ENCODE measurements at places on chromosomes 13 and 19. TPM values are rescaled to one million over a fixed set of nuclear protein-coding genes. Genes with fewer than 3 reads are reported as not detected.

Gene TMEM91
- 10.0 TPM for total RNA-seq

Gene SIAH3
- total RNA-seq, result not detected

- no peak for DNase-seq
These were observed 193.6 kb upstream of the TSC22D1 start for GRCh38 chr13:44769686-44770085.

GRCh38 chr13:40404407-40404806 lies 262.0 kb downstream of the FOXO1 start:
- DNase-seq, result no peak

Gene POSTN
- total RNA-seq, result 42.2 TPM

- no peak for DNase-seq
These were observed 41.6 kb downstream of the RFX2 start for GRCh38 chr19:6068711-6069110.

- DNase-seq, result no peak
These were observed 62.4 kb downstream of the AKAP11 start for GRCh38 chr13:42334329-42334706.

- no peak for DNase-seq
These were observed 657 bp downstream of the PLIN3 start for GRCh38 chr19:4866595-4867424.

- DNase-seq, result no peak
These were observed 540.1 kb downstream of the GPC6 start for GRCh38 chr13:93766719-93767118.

DNA sequence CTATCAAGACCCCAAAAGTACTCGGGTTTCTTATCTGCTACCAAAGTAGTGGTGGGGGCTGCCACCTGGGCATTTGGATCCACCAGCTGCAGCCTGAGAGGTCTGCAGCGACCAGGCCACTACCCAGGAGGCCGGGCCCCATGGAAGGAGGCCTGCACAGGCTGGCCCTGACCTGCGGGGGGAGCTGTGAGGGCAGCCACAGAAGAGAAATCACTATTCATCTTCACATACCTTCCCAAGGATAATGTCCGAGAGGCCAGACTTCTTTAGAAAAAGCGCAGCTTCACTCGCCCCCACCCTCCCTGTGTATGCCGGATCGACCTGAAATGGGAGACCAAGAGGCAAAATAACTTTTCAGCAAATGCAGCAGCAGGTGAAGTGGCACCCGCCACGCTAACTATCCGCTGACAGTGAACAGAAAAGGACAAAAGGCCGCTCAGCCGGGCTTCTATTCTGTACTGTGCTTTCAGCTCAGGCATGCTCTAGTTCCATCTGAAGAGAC lies 30.1 kb downstream of the EPS15L1 start:
- no peak for DNase-seq

- no peak for DNase-seq
These were observed 55.0 kb downstream of the EFNB2 start for GRCh38 chr13:106480351-106480910.

DNA sequence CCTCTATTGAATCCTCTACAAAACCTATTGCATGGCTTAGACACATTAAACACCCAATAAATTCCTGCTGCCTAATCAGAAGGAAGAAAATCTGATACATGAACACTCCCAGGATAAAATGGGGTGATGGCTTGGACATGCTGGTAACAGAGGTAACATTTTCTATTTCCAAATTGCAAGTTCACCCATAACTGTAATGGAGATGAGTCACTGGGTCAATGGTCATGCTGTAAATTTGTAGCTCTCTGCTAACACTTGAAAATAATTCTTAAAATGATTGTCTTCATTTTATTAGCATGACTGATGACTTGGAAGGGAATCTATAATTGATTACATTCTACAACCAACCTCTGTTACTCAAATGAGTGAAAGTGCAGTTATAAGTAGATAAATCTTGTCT lies 434.1 kb downstream of the FGF14 start:
- no peak for DNase-seq

Data from mesenteric fat pad (tissue), 1 donor.